Stimulated activated CD8-positive, alpha-beta memory T cell treated with anti-CD3 and anti-CD28 coated beads, Interleukin-4, amount 100 ng/mL, for 24 hours (primary cell): ENCODE measurements at places on chromosomes 7 and 10.

- DNase-seq = no peak
Measured at GRCh38 chr7:155342313-155342712, 44.6 kb downstream of the INSIG1 start.

- no peak for DNase-seq
Measured at GRCh38 chr10:86583983-86584382, 62.4 kb upstream of the WAPL start.

GRCh38 chr7:137880432-137880831 lies 33.7 kb upstream of the DGKI start:
- DNase-seq = no peak

DNA sequence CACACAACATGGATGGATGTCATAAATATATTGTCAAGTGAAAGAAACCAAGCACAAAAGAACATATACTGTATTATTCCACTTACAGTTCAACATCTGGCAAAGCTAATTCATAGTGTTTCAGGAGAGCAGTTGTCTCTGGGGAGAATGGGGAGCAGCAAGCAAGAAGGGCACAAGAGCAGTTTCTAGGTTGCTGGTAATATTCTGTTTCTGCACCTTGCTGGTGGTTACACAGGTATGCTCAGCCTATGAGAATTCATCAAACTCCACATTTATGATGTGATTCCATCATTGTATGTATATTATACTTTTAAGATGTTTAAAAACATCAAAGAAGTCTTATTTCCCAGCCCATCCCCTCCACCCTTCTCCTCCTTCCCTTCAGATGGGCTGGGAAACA lies 18.1 kb upstream of the PALS2 start:
- no peak for DNase-seq

DNA sequence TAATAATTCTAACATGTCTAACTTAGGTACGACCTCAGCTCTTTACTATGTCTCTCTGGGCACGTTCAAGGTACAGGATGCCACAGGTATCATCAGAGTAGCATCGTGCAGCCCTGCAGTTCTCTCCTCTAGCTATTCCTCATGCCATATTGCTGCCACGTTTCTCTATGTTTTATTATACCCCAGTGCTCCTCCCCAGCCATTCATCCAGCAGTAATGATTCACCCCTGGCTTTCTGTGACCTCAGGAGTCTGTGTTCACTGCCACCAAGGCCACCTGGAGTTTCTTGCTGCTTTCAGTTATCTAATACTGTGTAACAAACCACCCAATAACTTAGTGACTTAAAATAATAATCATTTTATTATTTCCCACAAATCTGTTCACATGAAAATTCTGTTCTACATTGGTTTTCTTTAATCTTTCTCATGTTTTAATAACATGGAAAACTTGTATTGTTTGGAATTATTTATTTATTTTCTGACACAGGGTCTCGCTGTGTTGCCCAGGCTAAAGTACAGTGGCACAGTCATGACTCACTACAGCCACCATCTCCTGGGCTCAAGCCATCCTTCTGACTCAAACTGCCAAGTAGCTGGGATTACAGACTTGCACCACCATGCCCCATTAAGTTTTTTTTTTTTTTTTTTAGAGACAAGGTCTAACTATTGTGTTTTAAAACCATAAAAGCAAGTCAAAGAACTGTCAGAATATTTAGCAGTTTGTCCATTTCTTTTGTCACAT lies 21.8 kb downstream of the REEP3 start:
- no peak for DNase-seq
